ENCODE measurements at places on chromosomes 16 and 17.
A peak's percentile ranks its signal among the peaks of the same experiment; 100 is the strongest.

DNA sequence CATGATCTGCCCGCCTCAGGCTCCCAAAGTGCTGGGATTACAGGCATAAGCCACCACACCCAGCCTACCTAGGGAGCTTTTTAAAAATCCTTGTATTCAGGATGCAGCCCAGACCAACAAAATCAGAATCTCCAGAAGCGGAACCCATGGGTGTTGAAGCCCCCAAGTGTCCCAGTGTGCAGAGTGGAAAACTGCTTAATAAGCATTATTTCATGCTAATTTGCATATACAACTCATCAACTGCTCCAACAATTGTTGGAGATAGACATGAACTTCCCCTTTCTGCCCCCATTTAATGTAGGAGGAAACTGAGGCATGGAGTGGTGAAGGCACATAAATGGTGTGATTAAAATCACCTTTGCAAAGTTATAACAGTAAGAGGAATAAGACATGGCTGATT is 84.3 kb upstream of the C16orf82 start:
- DNase-seq, result no peak

- no peak for DNase-seq
These were observed 27.9 kb upstream of the C16orf95 start for GRCh38 chr16:87344931-87345631.

DNA sequence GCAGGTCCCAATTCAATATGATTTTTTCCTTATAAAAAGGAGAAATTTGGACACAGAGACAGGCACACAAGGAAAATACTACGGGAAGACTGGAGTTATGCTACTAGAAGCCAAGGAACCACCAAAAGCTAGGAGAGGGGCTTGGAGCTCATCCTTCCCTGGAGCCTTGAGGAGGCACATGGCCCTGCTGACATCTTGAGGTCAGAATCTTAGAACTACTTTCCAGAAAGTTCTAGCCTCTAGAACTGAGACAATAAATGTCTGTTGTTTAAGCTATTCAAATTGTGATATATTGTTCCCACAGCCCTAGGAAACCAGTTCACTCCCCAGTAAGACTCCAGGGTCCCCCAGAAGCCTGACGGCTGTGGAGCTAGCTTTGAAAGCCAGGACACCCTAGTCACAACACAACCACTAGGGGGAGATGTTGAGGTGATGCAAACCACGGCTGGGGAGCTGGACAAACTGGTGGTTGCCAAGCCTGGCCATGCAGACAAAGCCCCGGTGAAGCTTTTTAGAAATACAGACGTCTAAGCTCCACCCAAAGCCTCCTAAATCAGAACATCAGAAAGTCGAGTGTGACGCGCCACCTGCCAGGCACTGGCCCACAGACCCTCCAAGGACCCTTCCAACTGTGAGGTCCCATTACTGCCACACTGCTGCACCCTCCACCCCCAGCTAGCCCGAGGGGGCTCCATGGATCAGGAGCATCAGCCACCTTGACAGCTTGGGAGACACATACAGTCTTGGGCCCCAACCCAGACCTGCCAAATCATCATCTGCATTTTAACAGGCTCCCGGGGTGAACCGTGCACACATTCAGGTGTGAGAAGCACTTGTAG is 106.4 kb downstream of the SLC39A11 start:
- DNase-seq, result peak; percentile 92

DNA sequence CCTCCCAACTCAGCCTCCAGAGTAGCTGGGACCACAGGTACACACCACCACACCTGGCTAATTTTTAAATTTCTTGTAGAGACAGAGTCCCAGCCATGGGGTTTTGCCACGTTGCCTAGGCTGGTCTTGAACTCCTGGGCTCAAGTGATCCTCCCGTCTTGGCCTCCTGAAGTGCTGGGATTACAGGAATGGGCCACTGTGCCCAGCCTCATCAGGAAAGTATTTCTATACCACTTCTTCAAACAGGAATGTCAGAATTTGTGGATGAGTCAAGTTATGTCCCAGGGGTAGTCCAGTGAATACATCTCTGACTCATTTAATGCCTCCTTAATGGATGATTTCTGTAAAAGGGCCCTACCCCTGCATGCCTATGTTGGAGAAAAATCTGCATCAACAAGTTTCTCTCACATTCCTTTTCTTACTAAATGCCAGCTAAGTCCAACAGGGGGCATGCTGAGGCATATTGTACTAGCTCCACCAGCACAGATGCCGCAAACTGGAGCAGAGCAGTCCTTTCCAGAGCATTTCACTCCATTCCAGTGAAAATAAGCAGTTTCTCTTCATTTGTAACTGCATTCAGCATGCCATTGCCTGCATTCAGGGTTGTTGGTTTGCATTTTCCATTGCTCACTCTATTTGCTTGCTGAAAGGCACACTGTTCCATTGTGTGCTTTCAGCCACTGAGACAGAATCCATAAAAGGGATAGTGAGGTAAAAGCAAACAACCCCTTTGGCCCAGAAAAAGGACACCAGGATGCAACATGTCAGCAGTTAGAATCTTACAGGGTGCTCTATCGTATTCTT is 5.3 kb upstream of the CAVIN1 start:
- peak; percentile 82 for DNase-seq

- peak; percentile 36 for DNase-seq
These were observed 28.5 kb downstream of the ARHGAP17 start for GRCh38 chr16:24986512-24987303.

DNA sequence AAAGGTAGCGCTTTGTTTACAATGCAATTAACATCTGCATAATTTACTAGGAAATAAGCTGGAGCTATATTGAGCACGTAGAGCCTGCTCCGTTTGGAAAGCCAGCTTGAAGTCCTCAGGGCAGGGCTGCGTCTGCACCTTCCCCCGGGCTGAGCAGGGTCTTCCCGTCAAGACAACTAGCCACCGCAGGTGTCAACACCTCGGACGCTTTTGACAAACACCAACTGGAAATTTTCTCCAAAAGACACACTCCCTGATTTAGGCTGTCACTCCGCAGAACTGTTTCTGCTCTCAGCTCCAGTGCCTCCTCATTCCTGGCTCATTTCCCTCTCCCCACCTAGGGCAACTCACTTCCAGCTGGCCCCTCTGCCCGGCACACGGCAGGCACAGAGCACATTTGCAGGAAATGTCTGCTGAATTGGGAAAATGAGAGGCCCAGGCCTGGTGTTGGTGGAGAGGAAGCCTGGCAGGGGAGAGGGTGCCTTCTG is 170.3 kb downstream of the MAF start:
- DNase-seq, result no peak

GRCh38 chr17:80970044-80970761 is 21.4 kb upstream of the CHMP6 start:
- DNase-seq, result peak; percentile 54

DNA sequence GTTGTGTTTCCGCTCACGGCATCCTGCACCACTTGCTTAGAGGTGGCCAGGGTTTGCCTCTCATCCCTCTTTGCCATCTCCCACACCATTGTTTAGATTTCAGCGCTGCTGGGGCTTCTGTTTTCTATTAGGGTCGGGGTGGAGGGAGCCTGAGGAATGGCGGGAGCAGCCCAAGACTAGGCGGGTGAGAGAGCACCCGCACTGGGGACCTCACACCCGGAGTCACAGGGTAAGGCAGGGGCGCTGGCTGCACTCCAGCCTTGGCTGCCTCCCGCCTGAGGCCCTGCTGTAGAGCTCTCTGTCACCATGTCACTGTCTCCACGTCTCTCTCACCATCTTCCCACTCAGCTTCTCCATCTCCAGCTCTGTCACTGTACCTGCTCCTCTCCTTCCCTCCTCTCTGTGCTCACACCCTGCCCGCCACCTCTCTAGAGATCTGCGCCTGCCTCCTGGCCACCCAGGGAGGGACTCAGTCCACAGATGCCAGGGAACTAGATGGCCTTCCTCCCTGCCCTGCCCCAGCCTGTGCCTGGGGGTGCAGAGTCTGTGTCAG is 32.8 kb upstream of the ABCC3 start:
- no peak for DNase-seq

DNA sequence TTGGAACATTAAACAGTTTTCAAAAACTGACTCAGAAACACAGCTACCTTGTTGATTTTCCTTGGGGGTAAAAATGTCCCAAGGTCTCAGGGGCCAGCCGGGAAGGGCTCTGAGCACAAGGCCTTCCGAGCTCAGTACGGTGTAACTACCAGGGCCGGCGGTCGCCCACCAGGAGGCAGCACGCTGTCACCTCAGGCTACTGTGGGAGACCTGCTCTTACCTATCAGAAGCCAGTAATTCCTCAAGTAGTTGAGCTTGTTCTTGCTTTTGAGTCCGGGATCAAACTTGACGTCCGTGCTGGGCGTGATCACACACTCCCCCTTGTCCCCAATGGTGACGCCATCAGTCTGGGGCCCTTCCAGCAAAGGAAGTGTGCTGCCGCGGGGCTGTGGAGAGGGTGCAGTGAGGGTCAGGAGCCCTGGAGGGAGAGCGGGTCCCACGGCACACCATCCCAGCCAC is 43.4 kb upstream of the ICAM2 start:
- peak; percentile 29 for DNase-seq

Data from GM03348 (cell line).